Stimulated activated CD8-positive, alpha-beta memory T cell treated with anti-CD3 and anti-CD28 coated beads, Interleukin-4, amount 100 ng/mL, for 1 hour (primary cell): ENCODE measurements at places on chromosomes 4 and X.

- no peak for DNase-seq
Observed at GRCh38 chr4:100147684-100148083, 42.6 kb downstream of the DDIT4L start.

DNA sequence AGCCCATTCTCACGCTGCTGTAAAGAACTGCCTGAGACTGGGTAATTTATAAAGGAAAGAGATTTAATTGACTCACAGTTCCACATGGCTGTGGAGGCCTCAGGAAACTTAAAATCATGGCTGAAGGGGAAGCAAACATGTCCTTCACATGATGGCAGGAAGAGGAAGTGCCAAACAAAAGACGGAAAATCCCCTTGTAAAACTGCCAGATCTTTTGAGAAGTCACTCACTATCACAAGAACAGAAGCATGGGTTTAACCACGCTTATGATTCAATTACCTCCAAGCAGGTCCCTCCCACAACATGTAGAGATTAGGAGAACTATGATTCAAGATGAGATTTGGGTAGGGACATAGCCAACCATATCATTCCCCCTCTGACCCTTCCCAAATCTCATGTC lies 335.5 kb downstream of the IL15 start:
- DNase-seq: no peak

DNA sequence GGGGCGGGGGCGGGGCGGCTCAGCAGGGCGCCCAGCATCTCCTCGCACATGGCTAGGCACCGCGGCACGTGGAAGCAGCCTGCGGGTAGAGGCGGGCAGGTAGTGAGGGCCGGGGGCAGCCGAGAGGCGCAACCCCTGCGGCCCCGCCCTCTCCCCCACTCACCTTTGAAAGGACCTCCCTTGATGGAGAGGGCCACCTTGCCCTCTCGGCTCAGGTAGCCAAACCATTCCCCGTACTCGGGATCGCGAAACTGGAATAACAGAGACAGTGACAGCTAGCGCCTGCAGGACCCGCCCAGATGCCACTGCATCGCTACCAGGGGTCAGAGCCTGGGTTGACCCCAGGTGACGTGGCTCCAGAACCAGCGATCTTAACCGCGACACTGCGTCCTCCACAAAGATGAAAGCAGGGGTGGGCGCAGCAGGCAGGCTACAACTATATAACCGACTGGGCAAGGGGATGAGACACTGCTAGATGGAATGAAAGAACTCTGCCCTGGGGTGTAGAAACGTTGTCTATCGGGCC lies 552 bp upstream of the NAA10 start:
- no peak for DNase-seq

GRCh38 chr4:10115797-10116568 lies 616 bp downstream of the WDR1 start:
- DNase-seq: no peak

DNA sequence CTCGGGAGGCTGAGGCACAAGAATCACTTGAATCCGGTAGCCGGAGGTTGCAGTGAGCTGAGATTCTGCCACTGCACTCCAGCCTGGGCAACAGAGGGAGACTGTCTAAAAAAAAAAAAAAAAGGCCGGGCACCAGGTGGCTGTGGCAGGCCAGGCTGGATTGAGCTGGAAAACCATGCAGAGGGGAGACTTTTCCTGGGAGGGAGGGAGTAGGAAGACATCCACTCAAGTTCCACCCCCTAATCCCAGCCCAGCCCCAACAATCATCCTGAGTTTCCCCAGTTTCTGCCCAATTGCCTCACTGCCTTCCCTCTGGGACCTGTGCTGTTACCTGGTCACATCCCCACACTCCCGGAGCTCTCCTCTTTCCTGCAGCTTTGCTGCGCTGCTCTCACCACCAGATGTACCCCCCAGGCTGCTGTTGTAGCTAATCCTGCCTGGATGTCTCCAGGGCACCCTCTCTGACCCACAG lies 9.0 kb upstream of the TSPYL2 start:
- no peak for DNase-seq

- no peak for DNase-seq
Observed at GRCh38 chr4:4555916-4556315, 14.1 kb upstream of the STX18 start.

- DNase-seq: no peak
Observed at GRCh38 chrX:36898301-36898700, 109.9 kb upstream of the FAM47C start.

- DNase-seq: no peak
Observed at GRCh38 chr4:85565761-85566480, 91.0 kb downstream of the ARHGAP24 start.

DNA sequence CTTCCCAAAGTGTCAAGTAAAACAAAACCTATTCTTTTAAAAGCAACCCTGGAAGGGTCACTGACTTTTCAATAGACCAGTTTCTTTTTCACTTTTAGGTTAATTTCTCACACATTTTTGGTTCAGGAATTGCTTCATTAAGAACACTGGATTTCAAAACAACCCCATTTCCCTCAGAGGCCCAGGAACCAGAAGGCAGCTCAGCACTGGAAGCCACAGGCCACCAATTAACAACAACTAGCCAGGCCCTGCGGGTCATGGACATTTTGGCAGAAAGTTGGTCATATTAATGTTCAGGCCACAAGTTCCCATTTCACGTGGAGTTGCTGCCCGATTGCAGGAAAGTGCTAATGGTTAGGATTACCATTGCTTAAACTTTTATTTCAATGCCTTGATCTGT lies 39.8 kb downstream of the HAND2 start:
- no peak for DNase-seq

DNA sequence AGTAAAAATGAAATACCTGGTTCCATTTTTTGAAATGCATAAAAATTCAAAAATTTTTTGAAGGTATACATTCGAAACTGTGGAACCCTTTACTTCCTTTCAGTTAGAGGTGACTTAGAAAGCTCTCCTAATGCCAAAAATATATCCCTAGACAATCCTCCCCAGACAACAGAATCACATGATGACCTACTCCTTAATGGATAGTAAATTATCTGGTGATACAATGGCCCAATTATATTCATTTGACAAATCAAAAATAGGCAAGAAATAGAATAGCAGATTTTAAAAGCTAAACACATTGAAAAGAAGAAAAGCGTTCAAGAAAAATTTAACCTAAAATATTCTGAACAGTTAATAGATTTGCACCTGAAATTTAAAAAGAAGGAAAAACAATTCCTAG lies 3.5 kb upstream of the UGT2A2 start:
- no peak for DNase-seq

DNA sequence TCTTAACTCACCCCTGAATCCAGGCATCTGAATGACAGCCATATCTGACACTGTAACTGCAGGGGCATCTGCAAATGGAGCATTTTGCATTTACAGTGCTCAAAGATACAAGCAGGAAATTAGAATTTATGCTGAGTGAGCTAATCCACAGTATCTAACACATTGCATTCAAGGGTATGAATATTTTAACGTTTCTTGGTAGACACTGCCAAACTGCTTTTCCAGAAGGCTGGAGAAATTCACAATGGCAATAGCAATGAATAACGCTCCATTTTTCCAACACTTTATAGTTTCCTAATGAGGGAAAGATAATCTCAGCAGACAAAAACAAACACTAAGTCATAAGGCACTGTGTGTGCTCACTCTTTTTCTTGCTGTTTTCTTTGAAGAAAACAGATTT lies 30.9 kb downstream of the AADAT start:
- no peak for DNase-seq
